ENCODE measurements at places on chromosomes 2 and 18. TPM values are rescaled to one million over a fixed set of nuclear protein-coding genes. Genes with fewer than 3 reads are reported as not detected.

The UGT1A6 gene
- total RNA-seq: not detected

The AQP12B gene
- not detected for total RNA-seq

The ALPI gene
- total RNA-seq: not detected

The FRZB gene
- total RNA-seq: 72.8 TPM

The MYO5B gene
- 6.7 TPM for total RNA-seq

The DSG1 gene
- not detected for total RNA-seq

The TBC1D8 gene
- total RNA-seq: 3.9 TPM

The FOXI3 gene
- 0.51 TPM for total RNA-seq

The KCNS3 gene
- total RNA-seq: 10.0 TPM

The KRTCAP3 gene
- total RNA-seq: 0.88 TPM

The CDH2 gene
- 459 TPM for total RNA-seq

The MOCOS gene
- total RNA-seq: 1.1 TPM

The LCLAT1 gene
- 21.6 TPM for total RNA-seq

The CYP26B1 gene
- 1.2 TPM for total RNA-seq

- no peak overlapping the region for H3K4me3 ChIP-seq
- no peak overlapping the region for H3K27ac ChIP-seq
- no peak for DNase-seq
- H3K27me3 ChIP-seq: no peaks in the 10 kb centered on the region
- H3K36me3 ChIP-seq: no peaks in the 10 kb centered on the region
- no peaks in the 10 kb centered on the region for H3K4me1 ChIP-seq
Observed at GRCh38 chr2:40628556-40628955, 176.7 kb upstream of the SLC8A1 start.

DNA sequence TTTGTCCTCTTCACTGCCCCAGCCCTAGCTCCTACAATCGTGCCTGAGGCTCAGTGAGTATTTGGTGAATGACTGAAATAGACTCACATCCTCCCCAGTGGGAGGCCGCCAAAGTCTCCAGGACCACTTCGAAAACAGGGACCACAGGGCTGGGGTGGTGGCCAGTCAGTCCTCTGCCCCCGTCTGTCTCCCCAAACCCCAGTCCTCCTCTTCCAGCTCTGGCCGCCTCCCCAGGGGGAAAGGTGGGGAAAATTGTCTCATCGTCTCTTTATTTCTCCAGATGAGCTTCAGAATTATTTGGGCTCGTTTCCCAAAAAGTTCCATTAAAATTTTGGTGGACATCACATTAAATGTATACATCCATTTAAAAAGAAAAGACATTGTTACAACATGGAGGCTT is 43.5 kb downstream of the NPPC start:
- no peaks in the 10 kb centered on the region for H3K36me3 ChIP-seq
- H3K27me3 ChIP-seq: no peaks in the 10 kb centered on the region
- H3K27ac ChIP-seq: no peak overlapping the region
- no peak overlapping the region for H3K4me3 ChIP-seq
- H3K4me1 ChIP-seq: peaks cover 4% of the 10 kb centered on the region

- DNase-seq: no peak
- no peak overlapping the region for H3K27ac ChIP-seq
- no peak overlapping the region for H3K4me3 ChIP-seq
- H3K36me3 ChIP-seq: no peaks in the 10 kb centered on the region
- no peaks in the 10 kb centered on the region for H3K27me3 ChIP-seq
Observed at GRCh38 chr2:69774984-69775982, 33.3 kb downstream of the ANXA4 start.

GRCh38 chr2:151947813-151948165 is 119.6 kb upstream of the ARL5A start:
- H3K36me3 ChIP-seq: no peaks in the 10 kb centered on the region
- peaks cover 5% of the 10 kb centered on the region for H3K4me1 ChIP-seq
- H3K27me3 ChIP-seq: no peaks in the 10 kb centered on the region
- no peak for DNase-seq
- H3K4me3 ChIP-seq: no peak overlapping the region
- no peak overlapping the region for H3K27ac ChIP-seq

GRCh38 chr2:50831676-50832075 is 200.3 kb downstream of the NRXN1 start:
- no peaks in the 10 kb centered on the region for H3K4me1 ChIP-seq
- no peak overlapping the region for H3K4me3 ChIP-seq
- no peak overlapping the region for H3K27ac ChIP-seq
- DNase-seq: no peak

GRCh38 chr2:5729416-5729815 is 37.2 kb downstream of the SOX11 start:
- no peaks in the 10 kb centered on the region for H3K36me3 ChIP-seq
- peaks cover 21% of the 10 kb centered on the region for H3K4me1 ChIP-seq
- DNase-seq: no peak
- H3K27me3 ChIP-seq: no peaks in the 10 kb centered on the region
- H3K4me3 ChIP-seq: no peak overlapping the region

- no peak overlapping the region for H3K4me3 ChIP-seq
- H3K27ac ChIP-seq: no peak overlapping the region
- peak; percentile 56 for DNase-seq
- H3K36me3 ChIP-seq: no peaks in the 10 kb centered on the region
Observed at GRCh38 chr2:185628985-185629384, 109.6 kb upstream of the FSIP2 start.

DNA sequence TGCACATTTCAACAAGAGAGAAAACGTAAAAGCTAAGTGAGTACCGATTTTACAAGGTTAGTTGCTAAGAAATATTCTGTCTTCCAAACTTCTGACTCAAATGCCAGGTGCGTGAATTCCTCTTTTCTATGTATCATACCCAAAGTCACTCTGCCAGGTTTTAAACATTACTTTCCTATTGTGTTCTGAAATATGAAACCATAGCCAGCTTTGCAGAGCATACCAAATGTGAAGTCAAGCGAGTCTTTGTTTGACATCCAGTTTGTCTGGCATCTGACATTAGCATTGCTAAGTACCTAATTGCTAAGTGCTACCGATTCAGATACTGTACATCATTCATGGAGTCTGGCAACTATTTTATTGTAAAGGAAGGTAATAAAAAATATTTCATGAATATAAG is 321.9 kb upstream of the GALNT5 start:
- no peaks in the 10 kb centered on the region for H3K36me3 ChIP-seq
- no peak overlapping the region for H3K27ac ChIP-seq
- no peaks in the 10 kb centered on the region for H3K4me1 ChIP-seq
- H3K4me3 ChIP-seq: no peak overlapping the region
- DNase-seq: peak; percentile 11

DNA sequence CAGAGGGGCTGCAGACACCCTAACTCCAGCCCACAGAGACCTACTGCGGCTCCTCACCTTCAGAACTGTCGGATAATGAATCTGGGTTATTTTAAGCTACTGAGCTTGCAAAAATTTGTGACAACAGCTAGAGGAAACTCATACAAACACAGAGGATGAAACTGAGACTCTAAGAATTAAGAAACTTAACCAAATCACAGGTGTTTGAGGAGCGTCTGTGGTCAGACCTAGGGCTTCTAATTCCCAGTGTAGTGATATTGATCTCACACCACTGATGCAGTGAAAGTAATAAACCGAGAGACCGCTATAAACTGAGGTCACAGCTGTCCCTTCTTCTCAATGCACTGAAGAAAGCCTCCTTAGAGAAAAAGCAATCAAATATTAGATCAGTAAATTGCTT is 110.1 kb downstream of the RGPD3 start:
- no peak for DNase-seq
- no peak overlapping the region for H3K4me3 ChIP-seq
- H3K27ac ChIP-seq: no peak overlapping the region
- H3K27me3 ChIP-seq: no peaks in the 10 kb centered on the region
- H3K36me3 ChIP-seq: no peaks in the 10 kb centered on the region

- no peaks in the 10 kb centered on the region for H3K36me3 ChIP-seq
- no peaks in the 10 kb centered on the region for H3K27me3 ChIP-seq
- no peak overlapping the region for H3K4me3 ChIP-seq
- no peak overlapping the region for H3K27ac ChIP-seq
- H3K4me1 ChIP-seq: no peaks in the 10 kb centered on the region
- DNase-seq: no peak
Observed at GRCh38 chr2:67516899-67517530, 119.9 kb downstream of the ETAA1 start.

GRCh38 chr2:96815326-96816126 is 542 bp upstream of the CNNM3 start:
- peaks cover 32% of the 10 kb centered on the region for H3K4me1 ChIP-seq
- H3K36me3 ChIP-seq: no peaks in the 10 kb centered on the region
- peak overlapping the region; percentile 74 for H3K4me3 ChIP-seq
- H3K27me3 ChIP-seq: peaks cover 7% of the 10 kb centered on the region
- peak; percentile 46 for DNase-seq

- H3K27me3 ChIP-seq: no peaks in the 10 kb centered on the region
- no peak for DNase-seq
- no peak overlapping the region for H3K4me3 ChIP-seq
- H3K4me1 ChIP-seq: no peaks in the 10 kb centered on the region
Observed at GRCh38 chr2:75309596-75310463, 110.5 kb upstream of the TACR1 start.

DNA sequence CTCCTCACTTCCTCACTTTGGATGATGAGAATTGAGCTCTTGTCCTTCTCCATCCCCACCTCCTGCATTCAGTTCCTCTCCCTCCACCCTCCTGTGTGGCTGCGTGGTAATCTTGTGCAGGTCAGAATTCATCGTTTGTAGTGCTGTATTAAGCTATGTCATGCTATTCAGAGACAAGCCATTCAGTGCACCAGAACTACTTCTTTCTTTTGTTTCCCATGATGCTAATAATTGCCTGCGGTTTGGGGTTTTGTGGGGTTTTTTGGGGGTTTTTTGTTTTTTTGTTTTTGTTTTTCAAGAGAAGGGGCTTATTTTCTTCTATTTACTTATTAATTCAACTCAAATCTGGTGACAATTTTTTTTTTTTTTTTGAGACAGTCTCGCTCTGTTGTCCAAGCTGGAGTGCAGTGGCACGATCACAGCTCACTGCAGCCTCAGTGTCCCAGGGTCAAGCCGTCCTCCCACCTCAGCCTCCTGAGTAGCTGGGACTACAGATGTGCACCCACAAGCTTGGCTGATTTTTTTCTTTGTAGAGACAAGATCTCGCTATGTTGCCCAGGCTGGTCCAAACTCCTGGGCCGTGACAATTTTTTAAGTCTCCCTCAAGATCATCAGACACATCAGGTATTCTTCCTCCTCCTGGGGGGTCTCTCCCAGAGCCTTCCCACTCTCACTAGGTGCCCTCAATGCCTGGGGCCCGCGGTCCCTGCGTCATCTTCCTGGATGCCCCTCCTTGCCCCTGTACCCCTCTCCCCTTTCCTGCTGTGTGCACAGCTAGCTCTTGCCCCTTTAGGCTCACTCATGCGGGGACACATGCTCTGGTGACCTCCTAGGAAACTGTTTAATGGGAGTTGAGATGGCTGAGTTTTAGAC is 37.8 kb downstream of the MAL start:
- no peak for DNase-seq
- no peaks in the 10 kb centered on the region for H3K4me1 ChIP-seq
- no peak overlapping the region for H3K4me3 ChIP-seq
- no peaks in the 10 kb centered on the region for H3K27me3 ChIP-seq
- H3K27ac ChIP-seq: no peak overlapping the region

DNA sequence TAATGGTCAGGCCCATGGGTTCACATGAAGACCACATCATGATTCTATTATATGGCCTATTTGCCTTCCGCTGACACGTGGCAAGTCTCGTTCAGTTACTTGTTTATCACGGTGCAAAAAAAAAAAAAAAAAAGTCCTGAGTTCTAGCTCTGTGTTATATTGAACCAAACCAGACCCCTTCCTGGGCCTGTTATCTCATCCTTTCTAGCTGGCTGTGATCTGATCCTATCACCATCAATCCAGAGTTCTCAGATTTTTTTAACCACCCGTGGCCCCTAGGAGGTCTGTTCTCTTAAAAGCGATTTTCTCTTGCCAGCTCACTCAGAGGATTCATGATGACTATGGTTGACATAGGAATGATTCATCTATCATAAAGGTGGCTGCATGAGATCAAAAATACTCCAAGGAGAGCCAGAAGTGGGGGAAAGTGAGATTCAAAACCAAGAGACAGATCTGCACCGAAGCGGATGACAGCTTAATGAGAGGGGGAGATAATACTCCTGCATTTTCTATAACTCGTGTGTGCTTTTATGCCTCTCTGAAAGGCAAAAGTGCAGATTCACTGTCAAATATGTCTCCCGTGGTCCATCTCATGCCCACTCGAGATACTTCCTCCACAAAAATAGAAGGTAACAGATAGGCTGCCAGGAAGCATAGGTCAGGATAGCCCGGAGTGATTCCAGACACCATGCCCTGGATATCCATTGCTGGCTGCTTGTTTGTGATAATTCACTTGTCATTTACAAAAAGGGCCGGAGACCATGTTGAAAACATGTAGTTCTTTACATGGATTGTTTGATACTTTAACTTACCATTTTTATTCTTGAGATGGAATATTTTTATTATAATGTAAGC is 505.7 kb upstream of the KLHL29 start:
- peaks cover 15% of the 10 kb centered on the region for H3K36me3 ChIP-seq
- H3K27ac ChIP-seq: no peak overlapping the region
- no peak for DNase-seq
- no peak overlapping the region for H3K4me3 ChIP-seq
- H3K27me3 ChIP-seq: no peaks in the 10 kb centered on the region

DNA sequence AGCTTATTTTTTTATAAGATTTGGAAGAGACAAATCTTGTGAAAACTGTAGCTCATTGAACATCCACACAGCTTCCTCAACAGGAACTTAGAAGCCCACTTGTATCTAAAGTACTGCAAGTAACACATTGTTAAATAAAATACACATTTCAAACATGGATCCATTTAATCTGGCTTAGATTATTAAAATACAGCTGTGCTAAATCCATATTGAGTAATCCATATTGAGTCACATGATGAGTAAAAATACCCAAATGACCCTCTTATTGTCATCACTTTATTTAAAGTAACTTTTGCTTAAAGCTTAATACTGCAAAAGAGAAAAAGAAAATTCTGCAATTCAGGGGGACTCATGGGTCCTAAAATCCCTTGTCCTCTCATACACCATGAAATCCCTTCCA is 133.3 kb downstream of the OSR1 start:
- H3K27me3 ChIP-seq: no peaks in the 10 kb centered on the region
- H3K36me3 ChIP-seq: no peaks in the 10 kb centered on the region
- H3K27ac ChIP-seq: no peak overlapping the region
- no peak overlapping the region for H3K4me3 ChIP-seq
- H3K4me1 ChIP-seq: peaks cover 24% of the 10 kb centered on the region
- DNase-seq: no peak

- peaks cover 18% of the 10 kb centered on the region for H3K4me1 ChIP-seq
- no peak overlapping the region for H3K4me3 ChIP-seq
- H3K27me3 ChIP-seq: peaks cover 17% of the 10 kb centered on the region
- no peak for DNase-seq
- no peaks in the 10 kb centered on the region for H3K36me3 ChIP-seq
- H3K27ac ChIP-seq: no peak overlapping the region
Observed at GRCh38 chr2:26757873-26758789, 6.0 kb upstream of the SLC35F6 start.

- H3K27ac ChIP-seq: no peak overlapping the region
- no peak overlapping the region for H3K4me3 ChIP-seq
- no peaks in the 10 kb centered on the region for H3K27me3 ChIP-seq
- no peaks in the 10 kb centered on the region for H3K36me3 ChIP-seq
- H3K4me1 ChIP-seq: peaks cover 7% of the 10 kb centered on the region
Observed at GRCh38 chr18:26487437-26487836, 60.9 kb downstream of the KCTD1 start.

GRCh38 chr18:32683044-32683443 is 89.8 kb downstream of the KLHL14 start:
- no peak overlapping the region for H3K27ac ChIP-seq
- no peaks in the 10 kb centered on the region for H3K4me1 ChIP-seq
- no peak overlapping the region for H3K4me3 ChIP-seq

- DNase-seq: no peak
- H3K27ac ChIP-seq: no peak overlapping the region
- H3K4me3 ChIP-seq: no peak overlapping the region
- H3K27me3 ChIP-seq: no peaks in the 10 kb centered on the region
- no peaks in the 10 kb centered on the region for H3K4me1 ChIP-seq
- no peaks in the 10 kb centered on the region for H3K36me3 ChIP-seq
Observed at GRCh38 chr2:3238951-3239841, 138.4 kb downstream of the EIPR1 start.
